Germinal center (tissue), 1 donor: ENCODE measurements at places on chromosomes 2 and 18.

DNA sequence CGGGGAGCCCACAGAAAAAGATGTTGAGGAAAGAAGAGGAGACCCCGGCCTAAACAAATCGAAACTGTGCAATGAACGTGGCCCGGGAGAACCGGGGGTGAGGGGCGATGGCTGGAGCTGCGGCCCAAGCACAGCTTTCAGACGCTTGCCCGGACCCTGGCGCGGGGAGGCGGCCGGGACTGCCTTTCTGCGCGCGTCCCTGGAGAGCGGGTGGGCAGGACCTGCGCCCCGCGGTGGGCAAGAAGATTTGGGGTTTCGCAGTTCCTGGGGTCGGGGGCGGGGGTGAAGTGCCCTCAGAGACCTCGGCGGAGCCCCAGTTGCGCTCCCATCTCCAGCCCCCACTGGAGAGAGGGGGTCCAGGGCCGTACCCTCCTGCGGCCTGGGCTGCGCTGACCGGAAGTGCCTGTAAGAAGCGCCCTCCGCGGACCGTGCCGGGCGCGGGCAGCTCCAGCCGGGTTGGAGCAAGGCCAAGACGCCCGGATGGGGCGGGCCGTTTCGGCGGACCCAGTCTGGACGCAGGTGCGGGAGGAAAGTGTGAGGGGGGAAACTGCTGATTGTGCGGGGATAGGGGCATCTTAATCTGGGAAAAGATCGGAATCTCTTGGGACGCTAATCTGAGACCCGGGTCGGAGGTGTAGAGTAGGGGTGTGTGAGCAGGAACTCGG, 11.6 kb downstream of the EN1 start:
- DNase-seq = no peak

- DNase-seq = no peak
Observed at GRCh38 chr2:143974262-143974661, 545.7 kb downstream of the ZEB2 start.

- DNase-seq = no peak
Observed at GRCh38 chr2:241065355-241065803, 36.7 kb downstream of the MTERF4 start.

- no peak for DNase-seq
Observed at GRCh38 chr18:50695431-50696176, 124.2 kb downstream of the MRO start.

DNA sequence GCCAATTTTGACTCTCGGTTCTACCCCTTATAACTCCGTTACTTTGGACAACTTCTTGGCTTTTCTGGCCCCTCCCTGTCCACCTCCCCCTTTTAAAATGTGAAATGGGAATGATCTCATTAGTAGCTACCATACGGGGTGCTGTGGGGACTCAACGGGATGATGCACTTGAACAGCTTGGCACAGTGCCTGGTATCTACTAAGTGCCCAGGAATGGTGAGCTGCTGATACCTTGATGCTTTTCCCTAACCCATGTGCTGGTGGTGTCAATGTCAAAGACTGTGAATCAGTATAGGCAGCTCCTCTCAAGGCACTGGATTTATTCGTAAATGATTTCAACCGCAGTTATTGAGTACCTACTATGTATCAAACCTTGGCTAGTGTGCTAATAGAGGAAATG, 204.2 kb downstream of the LOXHD1 start:
- no peak for DNase-seq

GRCh38 chr2:128329607-128330006, 10.9 kb upstream of the HS6ST1 start:
- no peak for DNase-seq

GRCh38 chr2:136323195-136323594, 205.2 kb upstream of the CXCR4 start:
- no peak for DNase-seq

GRCh38 chr2:158414538-158414937, 42.0 kb downstream of the CCDC148 start:
- DNase-seq = no peak

DNA sequence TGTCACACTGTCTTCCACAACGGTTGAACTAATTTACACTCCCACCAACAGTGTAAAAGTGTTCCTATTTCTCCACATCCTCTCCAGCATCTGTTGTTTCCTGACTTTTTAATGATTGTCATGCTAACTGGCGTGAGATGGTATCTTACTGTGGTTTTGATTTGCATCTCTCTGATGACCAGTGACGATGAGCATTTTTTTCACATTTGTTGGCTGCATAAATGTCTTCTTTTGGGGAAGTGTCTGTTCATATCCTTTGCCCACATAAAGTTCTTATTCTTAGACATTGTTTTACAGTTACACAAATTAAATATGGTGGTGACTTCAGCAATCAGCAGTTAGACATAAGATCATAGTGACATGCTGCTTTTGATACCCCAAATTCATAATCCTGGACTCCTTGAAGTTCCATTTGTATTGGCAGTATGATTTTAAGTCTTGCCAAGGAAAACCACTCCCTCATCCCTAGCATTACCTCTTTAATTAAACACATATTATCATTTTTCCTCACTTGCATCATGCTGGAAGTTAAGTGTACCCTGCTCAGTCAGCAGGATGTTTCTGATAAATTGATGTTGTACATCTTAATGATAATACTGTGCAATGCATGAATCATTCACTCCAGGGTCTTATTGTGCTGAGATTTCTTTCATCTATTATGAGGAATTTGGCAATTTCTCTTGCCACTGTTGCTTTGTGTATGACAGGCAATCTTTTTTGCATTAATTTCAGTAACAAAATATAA, 67.6 kb upstream of the STAT1 start:
- DNase-seq = no peak

GRCh38 chr18:23067236-23067635, 68.0 kb upstream of the CABLES1 start:
- no peak for DNase-seq

DNA sequence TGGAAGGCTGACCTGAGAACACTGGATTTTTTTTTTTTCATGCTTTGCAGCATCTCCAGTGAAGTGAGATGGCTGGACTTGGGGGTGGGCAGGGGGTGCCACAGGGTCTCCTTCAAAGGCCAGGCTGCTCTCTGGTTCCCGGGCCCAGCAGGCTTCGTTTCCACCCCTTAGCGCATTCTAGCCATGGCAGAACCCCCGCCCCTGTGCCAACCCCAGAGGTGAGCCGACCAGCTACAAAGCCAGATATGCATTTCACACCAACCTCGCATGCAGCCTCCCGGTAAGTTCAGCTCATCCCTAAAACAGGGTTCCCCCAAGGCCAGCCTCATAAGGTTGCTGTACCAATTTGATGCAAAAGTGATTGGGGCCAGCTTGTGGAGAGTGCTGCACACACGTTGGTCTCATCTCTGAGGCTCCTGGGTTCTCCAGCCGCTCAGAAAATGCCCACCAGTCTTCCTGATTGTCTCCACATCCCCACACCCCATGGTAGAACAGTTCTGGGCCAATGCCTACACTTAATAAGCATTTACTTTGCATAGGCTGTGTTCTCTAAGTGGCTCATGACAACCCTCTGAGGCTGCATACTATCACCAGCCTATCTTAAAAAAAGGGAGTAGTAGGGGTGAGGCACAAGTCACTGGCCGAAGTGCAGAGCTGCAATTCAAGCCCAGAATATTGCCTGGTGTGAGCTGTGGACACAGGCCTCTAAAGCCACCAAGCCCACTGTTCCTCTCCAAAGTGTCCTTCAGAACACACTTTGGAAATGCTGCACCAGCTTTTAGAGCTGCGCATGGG, 23.3 kb downstream of the SMAD7 start:
- peak; percentile 68 for DNase-seq

DNA sequence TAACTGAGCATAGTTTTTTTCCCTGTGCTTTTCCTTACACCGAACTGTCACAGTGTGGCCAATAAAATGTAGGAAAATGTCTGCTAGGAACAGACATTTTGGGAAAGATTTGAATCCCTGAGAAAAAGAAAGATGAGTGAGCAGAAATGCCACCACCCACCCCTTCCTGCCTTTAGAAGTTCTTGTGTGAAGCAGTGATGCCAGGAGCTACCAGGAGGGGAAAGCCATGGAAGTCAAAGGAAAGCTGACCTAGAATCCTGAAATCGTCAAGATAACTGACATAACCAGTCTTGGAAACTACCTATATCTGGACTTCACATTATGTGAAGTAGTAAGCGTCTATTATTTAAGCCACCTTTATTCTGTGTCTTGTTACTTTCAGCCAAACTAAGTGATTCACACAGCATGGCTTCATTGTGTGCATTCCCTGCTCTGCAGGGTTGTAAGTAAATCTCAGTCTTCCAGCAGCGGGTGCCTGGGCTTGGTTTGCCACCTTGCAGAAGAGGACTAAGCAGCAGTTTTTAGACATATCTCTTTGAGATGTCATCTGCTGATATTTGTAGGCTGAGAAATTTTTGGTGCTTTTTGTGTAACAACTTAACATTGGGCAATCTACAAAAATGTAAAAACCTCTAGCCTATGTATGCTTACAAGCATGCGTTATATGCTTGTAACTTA, 11.2 kb upstream of the SPRED2 start:
- DNase-seq = no peak

GRCh38 chr2:88170472-88170892, 336 bp downstream of the THNSL2 start:
- no peak for DNase-seq

DNA sequence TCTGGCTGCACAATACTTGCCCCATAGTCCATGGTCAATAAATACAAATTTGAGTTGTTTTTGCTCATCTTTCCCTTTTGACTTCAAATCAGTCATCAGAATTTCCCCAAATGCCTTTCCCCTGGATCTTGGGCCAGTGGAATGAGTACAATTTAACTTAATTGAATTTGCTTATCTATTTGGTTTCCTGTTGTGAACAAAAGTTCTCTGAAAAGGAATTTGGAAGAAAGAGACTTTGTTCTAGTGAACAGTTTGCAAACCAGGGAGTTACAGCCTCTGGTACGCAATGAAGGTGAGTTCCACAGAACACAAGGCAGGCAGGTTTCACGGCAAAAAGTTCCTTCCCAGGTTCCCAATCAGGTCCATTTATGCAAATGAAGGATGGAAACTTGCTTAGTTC, 1.2 kb upstream of the UGT1A1 start:
- no peak for DNase-seq

DNA sequence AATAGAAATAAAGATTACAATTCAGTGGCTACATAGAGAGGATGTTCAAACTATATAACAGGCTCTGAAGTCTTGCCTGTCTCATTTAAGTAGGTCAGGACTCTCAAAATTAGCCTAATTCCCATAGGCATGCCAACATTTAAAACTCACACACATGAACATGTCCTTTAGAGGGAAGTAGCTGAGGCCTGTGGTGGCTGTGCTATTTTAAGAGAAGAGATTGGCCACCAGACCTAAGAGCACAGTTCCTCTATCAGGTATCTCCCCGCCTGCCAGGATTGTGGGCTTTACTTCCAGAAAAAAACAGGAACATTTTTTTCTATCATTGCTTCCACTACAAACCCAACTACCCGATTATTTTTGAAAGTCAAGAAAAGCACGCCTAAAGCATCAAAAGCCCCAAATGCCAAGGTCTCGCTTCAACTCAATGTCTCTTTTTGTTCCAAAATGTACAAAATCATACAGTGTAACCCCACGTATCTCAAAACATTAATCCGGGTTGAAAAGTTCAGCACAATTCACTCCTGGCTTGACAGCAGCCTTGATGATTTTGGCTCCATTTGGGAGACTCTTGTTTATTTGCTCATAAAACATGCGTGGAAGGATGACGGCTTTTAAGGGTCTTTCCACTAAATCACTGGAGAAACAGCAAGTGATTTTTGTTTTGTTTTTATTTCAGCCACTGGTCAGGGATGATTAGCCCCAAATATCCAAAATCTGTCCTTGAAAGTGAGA, 15.3 kb downstream of the FHL2 start:
- no peak for DNase-seq

DNA sequence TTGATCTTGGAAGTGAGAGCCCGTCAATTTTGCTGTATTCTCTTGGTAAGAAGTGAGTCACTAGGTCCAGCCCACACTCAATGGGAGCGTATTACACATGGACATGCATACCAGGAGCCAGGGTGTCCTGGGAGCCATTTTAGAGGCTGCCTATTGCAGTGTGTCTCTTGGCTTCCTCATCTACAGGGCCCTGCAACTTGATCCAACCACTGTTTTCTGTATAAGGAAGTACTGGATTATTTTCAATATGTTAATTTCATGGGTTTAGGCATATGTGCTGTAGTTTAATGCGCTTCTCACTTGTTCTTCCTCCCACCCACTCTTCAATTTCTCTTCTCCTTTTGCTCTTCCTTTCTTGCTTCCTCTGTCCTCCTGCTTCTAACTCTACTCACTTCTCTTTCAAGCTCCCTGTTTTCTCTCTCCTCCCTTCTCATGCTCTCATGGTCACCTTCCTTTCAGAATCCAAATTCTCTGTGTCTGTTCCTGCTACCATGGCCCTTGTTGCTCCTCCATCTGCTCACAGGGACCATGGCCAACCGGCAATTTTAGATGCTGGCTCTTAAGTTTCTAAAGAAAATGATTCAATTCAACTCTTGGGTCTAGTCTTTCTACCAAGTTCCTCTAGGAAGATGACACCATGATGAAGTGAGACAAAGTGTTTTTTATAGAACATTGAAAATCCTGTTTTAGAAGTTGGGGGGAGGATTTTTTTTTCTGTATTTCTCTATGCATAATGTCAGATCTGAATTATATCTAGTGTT, 152.0 kb upstream of the ZEB2 start:
- DNase-seq = peak; percentile 9

DNA sequence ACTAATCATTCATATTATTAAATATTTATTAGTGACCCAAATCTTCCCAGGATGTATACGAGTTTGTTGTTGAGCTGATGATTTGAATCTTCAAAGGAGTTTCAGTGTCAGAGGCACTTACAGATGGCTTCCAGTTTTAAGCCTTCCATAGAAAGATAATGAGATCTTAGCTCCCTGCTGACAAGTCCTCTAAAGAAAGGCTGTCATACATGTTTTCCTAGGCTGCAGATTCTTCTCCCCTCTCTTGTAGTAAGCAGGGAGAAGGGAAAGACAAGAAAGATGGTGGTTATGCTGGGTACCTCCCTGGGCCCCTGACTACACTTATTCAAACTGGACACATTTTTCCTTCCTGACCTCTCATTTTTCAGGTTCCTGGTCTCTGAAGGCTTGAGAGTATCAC, 8.1 kb upstream of the GAREM1 start:
- DNase-seq = no peak

- no peak for DNase-seq
Observed at GRCh38 chr2:197460649-197461048, 7.3 kb downstream of the COQ10B start.

DNA sequence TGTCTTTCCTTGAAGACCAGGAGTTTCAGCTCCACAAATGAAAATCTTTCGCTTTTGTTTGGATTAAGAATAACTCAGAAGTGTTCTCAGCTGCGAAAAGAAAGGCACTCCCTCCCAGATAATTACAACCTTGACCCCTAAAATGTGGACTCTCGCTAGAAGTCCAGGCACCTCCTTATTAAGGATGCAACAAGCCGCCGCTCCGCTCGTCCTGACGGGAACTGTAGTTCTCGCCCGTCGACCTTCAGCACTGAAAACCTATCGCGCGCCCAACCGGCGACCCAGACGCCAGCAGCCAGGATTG, 559 bp downstream of the IMMT start:
- no peak for DNase-seq

- no peak for DNase-seq
Observed at GRCh38 chr2:45103351-45104345, 94.4 kb upstream of the SIX2 start.

DNA sequence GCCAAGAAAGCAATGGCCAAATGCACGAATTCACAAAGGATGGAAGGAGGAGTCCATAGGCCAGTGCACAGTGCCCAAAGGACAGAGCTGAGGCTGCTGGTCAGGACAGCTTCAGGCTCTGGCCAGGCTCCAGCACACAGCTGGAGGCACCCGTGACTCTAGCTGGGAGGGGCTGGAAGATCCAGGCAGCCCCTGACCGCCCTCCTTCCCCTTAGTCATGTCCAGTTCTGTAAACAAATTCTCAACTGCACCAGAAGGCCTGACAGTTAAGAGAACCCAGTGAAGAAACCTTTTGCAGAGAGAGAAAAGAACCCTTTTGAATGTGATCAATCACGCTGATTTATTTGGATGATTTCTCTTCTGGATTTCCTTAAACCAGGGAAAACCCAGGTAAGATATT, 7.7 kb upstream of the YWHAQ start:
- DNase-seq = no peak
